Mesenteric fat pad (tissue), 1 donor: ENCODE measurements at places on chromosomes 12 and 14.
A peak's percentile ranks its signal among the peaks of the same experiment; 100 is the strongest.

DNA sequence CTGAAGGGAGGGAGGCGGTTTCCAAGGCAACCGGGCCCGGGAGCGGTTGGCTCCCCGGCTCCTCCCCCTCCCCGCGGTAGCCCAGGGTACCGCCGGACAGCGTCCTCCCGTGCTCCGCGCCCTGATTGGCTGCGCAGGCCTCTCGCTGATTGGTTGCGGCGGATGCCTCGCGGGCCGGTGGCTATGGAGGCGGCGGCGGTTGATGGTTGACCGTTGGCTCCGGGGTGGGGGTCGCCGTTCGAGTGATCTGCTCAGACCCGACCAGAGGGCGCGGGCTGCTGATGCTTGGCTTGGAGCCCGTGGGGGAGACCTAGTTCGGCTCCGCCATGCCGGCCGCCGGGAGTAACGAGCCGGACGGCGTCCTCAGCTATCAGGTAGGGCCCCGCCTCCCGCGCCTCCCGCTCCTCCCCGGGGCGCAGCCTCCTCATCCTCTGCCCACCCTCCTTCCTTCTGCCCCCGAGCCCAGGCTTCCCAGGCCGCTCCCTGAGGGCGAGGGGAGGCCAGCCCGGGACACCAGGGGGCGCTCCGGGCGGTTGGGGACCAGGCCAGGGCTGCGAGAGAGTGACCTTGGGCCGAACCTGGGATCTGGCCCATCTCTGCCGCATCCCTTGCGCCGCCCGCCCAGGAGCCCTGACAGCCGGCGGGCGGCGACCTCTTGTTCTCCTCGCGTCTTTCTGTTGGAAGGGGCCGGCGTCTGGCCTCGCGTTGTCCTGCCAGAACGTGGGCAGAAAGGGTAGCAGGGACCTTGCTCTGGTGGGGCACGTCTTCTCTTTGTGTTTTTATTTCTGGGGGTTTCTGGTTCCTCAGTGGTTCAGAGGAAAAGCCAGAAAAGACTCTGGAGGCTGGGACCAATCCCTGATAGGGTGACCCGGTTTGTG is at the start of gene SLC4A8:
Gene SLC4A8, plus strand, starts transcription at position 170 of the 878 bp plus-strand sequence. Its CDS starts 157 bp downstream, at position 327.
- DNase-seq = peak; percentile 90

GRCh38 chr12:8913702-8914032 is 642 bp upstream of the PHC1 start:
- DNase-seq = no peak

GRCh38 chr14:70856851-70857495 is 47.7 kb upstream of the MAP3K9 start:
- no peak for DNase-seq

GRCh38 chr12:90355711-90356355 is 599.1 kb downstream of the CCER1 start:
- DNase-seq = no peak

- DNase-seq = no peak
These were observed 20.2 kb upstream of the KIF26A start for GRCh38 chr14:104118006-104118844.
